ENCODE measurements at places on chromosomes 5 and 9.

DNA sequence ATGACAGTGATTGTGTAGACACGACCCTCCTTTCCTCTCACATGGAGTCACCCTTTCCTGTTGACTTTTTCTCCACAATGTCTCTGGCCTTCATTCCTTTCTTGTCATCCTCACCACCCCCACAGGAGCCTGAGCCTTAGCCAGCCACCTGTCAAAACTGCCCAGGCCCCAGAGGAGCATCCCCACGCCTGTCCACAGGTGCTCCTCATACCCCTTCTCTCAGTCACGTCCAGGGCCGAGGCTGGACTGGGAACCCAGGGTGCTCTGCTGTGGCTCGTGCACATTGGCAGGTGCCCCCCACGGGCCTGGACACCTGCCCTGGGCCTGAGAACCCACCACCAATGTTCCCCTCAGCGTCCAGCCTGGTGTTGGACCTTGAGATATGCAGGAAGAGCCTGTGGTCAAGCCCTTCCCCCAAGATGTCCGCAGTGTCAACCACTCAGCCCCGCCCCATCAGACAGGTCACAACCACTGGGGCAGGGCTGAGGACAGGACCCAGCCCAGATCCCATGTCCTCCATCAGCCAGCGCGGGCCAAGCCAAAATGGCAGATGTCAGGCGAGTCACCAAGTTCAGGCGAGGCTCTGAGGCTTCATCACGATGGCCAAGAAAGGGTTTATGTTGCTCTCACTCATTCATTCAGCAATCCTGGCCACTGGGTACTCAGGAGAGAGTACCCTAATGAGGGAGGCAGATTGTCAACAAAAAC, 65.8 kb upstream of the STXBP1 start:
- no peak for DNase-seq

GRCh38 chr5:82312373-82312856, 34.3 kb upstream of the RPS23 start:
- peak; percentile 84 for DNase-seq

DNA sequence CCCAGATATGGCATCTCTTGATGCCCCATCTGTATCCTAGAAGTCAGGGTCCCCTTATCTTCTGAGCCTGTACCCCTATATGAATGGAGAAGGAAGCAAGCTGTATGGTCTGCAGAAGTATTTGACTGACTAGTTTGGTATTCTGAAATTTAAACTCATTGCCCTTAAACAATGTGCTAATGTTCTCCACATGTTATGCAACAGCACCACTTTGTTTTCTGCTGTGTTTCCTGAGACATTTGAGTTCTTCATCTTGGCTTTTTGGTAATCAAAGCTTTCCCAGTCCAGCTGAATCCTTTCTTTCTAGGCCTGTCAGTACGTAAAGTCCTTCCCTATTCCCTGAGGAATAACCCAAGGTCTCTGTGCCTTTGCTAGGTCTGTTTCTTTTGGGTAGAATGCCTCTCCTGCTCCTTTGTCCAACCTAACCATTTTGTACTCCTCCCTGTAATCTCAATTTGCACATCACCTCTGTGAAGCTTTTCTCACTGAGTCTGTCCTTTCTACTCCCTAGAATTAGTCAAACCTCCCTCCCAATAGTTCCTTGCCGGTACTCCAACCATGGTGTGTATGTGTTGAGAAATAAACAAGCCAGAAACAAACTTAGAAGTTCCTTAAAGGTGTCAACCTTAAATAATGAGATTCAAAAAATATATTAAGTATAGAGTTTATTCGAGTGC, 72.1 kb upstream of the HSPB3 start:
- DNase-seq = no peak

DNA sequence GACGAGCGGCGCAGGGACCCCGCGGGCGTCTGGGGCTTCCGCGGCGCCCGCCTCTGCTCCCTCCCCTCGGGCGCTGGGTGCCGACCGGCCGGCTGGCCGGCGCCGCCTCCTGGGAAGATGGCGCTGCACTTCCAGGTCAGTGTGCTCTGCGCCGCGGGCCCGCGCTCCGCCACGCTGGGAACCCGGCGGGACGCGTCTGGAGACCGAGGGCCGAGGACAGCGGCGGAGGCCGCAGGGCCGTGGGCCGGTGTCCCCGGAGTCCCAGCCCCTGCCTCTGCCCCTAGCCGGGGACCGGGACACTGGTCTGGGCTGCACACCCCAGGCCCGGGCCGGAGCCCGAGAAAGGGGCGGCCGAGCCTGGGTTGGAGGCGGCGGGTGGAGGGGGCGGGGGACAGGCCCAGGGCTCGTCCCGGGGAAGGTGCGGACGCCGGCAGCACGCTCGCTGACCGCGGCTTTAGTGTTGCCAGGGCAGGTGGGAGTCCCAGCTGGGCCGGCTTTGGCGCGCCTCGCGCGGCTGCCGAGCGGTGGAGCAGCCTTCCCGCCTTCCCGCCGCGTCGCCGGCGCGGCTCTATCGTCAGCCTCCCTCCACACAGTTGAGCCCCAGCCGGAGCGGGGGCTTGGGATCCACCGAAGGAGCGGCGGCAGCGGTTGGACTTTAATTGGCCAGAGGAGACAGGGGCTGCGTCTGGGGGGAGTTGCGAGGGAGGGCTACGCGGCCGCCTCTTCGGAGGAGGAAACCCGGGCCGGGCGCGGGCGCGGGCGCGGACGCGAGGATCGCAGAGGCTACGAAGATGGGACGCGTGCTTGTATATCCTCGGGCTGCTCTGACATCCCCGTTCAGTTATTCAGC, at the start of gene RANBP17:
Gene RANBP17, plus strand, starts transcription at position 102 of the 850 bp plus-strand sequence.
- peak; percentile 69 for DNase-seq

- DNase-seq = no peak
These were observed 250.5 kb downstream of the DENND1A start for GRCh38 chr9:123679330-123679987.

DNA sequence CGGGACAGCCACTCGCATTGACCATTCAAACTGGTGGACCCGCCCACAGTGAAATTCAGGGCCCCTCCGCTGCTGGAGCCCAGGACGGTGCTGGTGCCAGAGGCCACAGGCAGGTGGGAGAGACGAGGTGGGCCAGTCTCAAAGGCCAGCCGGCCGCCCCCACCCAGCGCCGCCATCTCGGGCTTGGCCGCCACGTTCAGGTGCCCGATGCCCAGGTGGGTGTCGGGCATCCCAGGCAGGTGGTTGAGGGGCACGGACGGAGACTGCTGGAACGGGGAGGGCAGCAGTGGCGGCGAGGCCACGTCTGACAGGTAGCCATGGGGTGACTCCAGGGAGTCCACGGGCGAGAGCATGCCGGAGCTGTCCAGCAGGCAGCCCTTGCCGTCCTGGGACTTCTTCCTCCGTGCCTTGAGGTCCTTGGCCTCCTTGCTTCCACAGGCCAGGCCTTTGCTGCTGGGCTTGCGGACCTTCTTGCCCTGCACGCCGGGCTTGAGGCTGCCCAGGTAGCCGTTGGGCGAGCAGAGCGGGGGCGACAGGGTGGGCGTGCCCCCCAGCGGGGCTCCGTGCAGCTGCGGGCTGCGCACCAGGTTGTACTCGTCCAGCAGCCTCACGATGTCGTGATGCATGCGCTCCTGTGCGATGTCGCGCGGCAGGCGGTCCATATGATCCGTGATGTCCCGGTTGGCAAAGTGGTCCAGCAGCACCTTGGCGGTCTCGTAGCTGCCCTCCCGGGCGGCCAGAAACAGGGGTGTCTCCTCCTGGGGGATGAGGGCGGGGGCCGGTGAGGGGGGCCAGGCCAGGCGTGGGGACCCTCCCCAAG, 14.2 kb upstream of the SEC16A start:
- DNase-seq = no peak

DNA sequence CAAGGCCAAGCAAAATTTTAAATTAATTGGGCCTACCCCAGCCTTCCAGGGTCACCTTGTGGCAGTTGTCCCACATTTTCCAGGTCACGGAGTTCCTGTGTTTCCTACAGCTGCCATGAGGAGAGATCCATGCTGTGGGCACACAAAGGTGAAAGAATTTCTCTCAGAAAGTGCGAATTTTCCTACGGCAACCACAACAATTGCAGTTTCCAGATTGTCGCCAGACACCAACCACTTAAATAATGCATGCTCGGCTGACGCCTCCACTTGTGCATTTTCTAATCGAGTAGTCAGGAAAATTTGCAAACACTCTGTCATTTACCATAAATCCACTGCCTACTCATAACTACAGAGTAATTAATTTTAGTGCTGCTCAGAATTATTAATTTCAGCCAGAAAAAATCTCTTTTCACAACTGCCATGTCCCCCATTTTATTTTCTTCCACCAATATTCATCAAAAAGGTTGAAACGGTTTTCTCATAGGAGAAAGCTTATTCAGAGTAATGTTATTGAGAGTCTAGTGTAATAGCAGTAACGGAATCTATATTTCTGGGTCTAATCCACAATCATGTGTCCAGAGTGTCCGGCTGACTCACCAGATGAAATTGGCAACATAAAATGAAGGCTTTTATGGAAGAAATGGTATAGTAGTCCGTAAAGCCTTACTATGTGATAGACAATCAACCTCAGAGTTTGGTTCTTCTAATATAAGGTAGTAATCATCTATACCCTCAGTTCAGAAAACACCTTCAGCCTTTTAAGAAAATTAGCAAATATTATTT, 389.8 kb downstream of the NR2F1-AS1 start:
- DNase-seq = no peak

DNA sequence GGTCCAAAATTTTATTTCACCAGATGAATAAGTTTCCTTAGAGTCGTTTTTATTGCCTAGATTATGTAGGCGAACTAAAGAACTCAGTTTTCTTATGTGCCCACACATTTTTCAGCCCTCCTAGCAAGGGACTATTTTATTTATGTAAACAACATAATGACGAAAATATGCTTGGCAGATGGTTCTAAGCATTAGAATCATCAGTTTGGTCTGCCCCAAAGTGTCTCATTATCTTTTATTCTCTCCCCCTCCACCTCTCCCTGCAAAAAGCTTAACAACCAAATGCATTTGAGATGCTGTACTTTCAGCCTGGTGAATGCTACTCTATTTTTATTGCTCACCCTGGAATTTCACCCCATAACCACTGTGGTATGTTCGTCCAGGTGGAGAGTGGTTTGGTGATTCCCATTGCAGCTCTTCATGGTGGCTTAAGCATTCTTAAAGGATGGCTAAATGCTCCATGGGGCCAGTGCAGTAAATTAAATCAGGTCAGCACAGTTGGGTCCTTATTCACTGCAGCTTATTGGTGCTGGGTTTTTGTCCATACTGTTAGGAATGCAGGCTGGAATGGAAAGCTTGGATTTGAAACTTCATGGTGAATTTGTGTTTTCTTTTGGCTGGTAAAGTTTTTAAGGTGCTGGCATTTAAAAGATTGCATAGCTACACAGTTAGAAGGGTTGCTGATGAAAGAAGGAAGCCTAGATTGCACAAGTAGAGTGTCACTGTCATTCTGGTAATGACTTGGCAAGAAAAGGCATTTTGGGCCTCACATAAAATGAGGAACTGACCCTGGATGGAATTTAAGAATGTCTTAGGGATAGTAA, 39.2 kb downstream of the TLE4 start:
- DNase-seq = peak; percentile 92

- no peak for DNase-seq
These were observed 6.2 kb downstream of the TTLL11 start for GRCh38 chr9:122086873-122087272.

DNA sequence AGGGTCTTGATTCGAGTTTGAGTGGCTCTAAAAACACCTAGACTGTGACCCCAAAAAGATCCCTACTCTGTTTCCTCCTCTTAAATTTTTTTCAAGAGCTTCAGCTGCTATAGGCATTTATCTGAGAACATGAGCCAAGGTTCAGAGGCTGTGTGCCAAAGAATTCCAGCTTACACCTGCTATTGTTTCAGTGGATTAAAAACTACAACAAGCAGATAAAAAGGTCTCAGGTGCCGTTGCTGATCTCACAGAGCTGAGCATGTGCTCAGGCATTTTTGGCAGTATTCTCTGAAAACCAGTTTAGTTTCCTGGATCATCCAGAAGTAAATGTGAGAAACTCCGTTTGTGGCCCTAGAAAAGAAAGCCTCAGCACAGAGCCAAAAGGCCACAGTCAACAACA, 349.2 kb downstream of the DEPDC1B start:
- no peak for DNase-seq

GRCh38 chr9:121383715-121384114, 13.7 kb upstream of the STOM start:
- peak; percentile 72 for DNase-seq

- no peak for DNase-seq
These were observed 31.8 kb upstream of the ERAP2 start for GRCh38 chr5:96844481-96844990.

DNA sequence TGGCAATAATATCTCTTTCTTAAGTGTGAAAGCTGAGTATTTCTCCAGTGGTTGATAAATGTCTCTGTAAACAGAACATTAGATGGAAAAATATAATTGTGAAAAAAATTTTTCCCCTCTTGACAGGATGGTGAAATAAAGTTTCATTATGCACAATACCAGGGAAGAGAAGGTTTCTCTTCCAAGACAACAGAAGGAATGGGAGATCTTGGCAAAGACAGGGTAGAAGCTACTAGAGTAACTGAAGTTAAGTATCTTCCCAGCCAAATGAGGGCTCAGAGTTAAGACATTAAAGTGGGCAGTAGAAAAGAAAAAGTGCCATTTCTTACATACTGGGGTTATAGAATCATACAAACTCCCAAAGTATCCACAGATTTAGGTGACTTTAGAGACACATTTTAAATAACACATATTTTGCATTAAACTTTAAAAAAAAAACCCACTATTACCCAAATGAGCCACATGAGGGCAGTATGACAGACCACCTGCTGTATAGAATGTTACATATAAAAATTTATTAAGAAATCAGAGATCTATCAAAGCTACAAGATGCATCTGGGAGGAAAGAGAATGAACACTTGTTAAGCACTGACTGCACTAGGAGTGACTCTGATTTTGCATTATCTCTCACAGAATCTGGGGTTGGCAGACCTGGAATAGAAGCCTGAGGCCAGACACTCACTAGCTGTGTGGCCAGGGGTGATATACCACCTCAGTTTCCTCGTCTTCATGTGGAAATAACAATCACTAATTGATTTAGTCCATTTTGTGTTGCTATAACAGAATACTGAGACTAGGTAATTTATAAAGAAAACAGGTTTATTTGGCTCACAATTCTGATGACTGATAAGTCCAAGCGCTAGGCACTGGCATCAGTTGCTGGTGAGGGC, 98.5 kb downstream of the ARSB start:
- peak; percentile 40 for DNase-seq

GRCh38 chr5:121031491-121031890, 567.4 kb downstream of the PRR16 start:
- no peak for DNase-seq

DNA sequence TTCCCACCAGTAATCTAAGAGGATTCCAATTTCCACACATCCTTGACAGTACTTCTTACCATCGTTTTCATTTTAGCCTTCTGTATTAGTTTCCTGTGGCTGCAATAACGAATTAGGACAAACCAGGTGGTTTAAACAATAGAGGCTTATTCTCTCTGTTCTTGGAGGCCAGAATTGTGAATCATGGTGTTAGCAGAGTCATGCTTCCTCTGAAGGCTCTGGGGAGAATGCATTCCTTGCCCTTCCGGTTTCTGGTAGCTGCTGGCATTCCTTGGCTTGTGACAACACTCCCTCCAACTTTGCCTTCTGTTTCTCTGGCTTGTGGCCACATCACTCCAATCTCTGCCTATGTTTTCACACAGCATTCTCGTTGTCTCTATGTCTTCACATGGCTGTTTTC, 23.5 kb downstream of the RIGI start:
- no peak for DNase-seq

All from Kasumi-1 (cell line).